Endodermal cell (in vitro differentiated cells): ENCODE measurements at places on chromosomes 1 and 21. TPM values are rescaled to one million over a fixed set of nuclear protein-coding genes. Genes with fewer than 3 reads are reported as not detected.

DNA sequence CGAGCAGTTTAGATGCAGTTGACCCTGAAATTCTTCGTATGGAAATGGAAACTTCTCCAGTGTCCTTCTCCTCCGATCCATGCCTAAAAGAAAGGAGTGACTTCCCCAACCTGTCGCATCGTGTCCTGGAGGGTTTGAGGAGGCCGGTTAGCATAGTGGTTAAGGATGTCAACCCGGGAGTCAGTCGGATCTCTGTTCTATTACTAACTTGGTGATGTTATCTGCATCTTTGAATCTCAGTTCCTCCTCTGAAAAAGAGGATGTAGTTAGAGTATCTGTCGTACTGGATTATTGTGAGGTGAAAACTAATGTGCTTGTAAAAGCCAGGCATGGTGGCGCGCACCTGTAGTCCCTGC is 684 bp downstream of the ZBTB8B start:
- no peaks in the 10 kb centered on the region for H3K4me1 ChIP-seq
- no peaks in the 10 kb centered on the region for H3K36me3 ChIP-seq
- DNase-seq, result no peak
- H3K4me3 ChIP-seq, result peak overlapping the region; percentile 87
- no peak overlapping the region for H3K27ac ChIP-seq
- H3K27me3 ChIP-seq, result peaks cover 9% of the 10 kb centered on the region

DNA sequence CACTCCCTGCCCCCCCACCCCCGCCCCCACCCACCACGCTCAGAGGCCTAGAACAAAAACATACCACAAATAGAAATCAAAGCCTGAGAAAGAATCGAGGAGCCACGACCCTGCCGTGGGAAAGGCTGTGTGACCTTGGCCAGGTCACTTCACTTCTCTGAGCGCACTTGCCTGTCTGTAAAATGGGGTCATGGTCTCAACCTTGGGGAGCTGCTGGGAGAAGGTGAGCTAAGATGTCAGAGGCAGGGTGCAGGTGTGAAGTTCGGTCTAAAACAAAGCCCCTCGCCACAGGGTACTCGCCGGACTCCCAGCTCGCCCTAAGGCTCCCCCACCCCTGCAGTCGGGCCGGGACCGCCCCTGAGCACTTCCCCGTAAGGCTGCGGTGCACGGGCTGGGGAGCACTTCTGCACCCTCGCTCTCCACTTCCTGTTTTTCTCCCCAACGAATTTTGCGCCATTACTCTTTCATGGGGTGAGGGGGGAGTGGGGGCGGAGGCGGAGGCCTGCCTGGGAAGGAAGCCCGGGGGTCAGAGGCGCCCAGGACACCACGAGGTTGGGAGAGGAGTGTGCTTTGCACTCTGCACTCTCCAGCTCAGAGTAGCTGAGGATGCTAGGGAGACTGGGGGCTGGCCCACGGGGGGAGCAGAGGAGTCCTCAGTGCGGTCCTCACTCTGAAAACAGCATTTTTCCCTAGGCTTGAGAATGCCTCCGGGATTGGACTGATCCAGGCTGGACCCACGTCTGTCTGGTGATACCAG is 21.9 kb upstream of the PIK3CD start:
- H3K27me3 ChIP-seq, result no peaks in the 10 kb centered on the region
- no peak overlapping the region for H3K27ac ChIP-seq
- no peaks in the 10 kb centered on the region for H3K36me3 ChIP-seq

DNA sequence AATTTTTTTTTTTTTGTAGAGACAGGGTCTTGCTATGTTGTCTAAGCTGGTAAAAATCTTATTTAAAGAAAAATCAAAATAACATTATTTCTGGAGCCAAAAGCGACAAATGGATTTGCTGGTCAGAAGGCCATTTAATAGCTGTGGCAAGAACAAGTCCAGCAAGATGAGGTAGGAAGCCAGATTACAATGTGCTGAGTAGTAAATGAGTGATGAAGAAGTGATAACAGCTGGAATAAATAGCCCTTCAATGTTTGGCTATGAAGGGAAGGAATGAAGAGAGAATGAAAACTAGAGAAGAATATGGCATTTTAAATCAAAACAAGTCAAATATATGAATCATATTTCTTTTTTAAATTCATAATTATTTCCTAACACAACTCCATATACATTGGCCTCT is 34.5 kb downstream of the SYDE2 start:
- H3K27me3 ChIP-seq, result no peaks in the 10 kb centered on the region
- H3K4me1 ChIP-seq, result no peaks in the 10 kb centered on the region
- H3K27ac ChIP-seq, result no peak overlapping the region
- DNase-seq, result no peak
- peaks cover 11% of the 10 kb centered on the region for H3K36me3 ChIP-seq

- no peak overlapping the region for H3K27ac ChIP-seq
- no peaks in the 10 kb centered on the region for H3K4me1 ChIP-seq
- H3K27me3 ChIP-seq, result no peaks in the 10 kb centered on the region
- DNase-seq, result peak; percentile 82
- H3K4me3 ChIP-seq, result no peak overlapping the region
- H3K36me3 ChIP-seq, result peaks cover 11% of the 10 kb centered on the region
Measured at GRCh38 chr21:41817228-41817627, 50.4 kb upstream of the RIPK4 start.

The OR10Z1 gene
- not detected in 2 replicates for total RNA-seq

The LRRIQ3 gene
- total RNA-seq, result 1.2 and 1.5 TPM in 2 replicates

DNA sequence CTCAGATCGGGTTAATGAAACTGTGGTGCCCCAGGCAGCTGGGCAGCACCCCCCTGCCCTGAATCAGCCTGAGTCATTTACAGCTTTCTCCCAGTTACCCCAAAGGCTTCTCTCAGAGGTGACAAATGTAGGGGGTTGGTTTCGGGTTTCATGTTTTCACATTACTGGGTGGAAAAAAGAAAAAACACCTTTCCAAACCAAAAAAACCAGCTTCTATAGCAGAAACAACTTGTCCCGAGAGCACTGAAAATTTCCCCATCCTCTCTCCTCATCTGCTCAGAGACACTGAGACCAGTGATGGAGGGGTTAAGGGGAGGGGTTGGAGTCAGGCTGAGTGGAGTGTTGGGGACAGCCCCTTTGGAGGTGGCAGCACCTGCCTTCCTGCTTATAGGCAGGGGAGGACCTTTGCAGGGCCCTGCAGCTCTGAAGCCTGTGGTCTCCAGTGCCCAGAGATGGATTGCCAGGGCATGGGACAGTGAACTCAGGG is 15.6 kb downstream of the UTP11 start:
- no peak overlapping the region for H3K4me3 ChIP-seq
- H3K27ac ChIP-seq, result no peak overlapping the region
- peak; percentile 77 for DNase-seq
- peaks cover 22% of the 10 kb centered on the region for H3K36me3 ChIP-seq
- H3K4me1 ChIP-seq, result peaks cover 28% of the 10 kb centered on the region

The EPHA2 gene
- total RNA-seq, result 58.8 and 64.3 TPM in 2 replicates

DNA sequence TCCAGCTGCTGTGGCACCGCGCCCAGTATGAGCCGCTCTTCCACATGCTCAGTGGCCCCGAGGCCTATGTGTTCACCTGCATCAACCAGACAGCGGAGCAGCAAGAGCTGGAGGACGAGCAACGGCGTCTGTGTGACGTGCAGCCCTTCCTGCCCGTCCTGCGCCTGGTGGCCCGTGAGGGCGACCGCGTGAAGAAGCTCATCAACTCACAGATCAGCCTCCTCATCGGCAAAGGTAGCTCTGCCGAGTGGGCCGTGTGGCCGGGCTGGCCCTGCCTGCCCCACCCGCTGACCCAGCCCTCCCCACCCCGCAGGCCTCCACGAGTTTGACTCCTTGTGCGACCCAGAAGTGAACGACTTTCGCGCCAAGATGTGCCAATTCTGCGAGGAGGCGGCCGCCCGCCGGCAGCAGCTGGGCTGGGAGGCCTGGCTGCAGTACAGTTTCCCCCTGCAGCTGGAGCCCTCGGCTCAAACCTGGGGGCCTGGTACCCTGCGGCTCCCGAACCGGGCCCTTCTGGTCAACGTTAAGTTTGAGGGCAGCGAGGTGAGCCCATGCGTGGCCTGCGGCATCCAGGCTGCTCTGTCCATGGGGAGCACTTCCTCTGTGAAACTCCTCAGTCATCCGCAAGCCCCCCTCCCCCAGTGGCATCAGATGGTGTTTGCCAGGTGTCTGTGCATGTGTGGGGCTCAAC is 64.2 kb downstream of the PIK3CD start:
- H3K4me3 ChIP-seq, result no peak overlapping the region
- H3K4me1 ChIP-seq, result no peaks in the 10 kb centered on the region
- no peaks in the 10 kb centered on the region for H3K36me3 ChIP-seq

DNA sequence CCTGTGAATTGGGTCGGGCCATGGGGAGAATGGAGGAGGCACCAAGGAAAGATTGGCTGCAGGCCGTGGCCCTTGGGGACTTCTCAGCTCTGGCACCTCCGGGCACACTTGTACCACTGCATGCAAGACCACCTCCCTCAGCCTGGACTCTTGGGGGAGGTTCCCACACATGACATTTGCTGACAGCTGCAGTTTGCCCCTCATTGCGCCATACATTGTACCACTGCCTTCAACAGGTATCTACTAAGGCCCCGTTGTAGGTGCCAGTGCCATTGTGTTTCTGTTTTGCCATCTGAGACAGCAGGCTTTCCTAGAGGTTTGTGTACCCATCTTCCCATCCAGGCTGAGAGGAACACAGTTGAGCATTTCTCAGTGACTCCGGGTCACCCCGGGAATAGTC is 159.4 kb upstream of the TMEM51 start:
- H3K4me1 ChIP-seq, result no peaks in the 10 kb centered on the region
- no peak overlapping the region for H3K27ac ChIP-seq
- no peaks in the 10 kb centered on the region for H3K27me3 ChIP-seq
- H3K36me3 ChIP-seq, result no peaks in the 10 kb centered on the region
- DNase-seq, result no peak
- no peak overlapping the region for H3K4me3 ChIP-seq

The CLCNKA gene
- total RNA-seq, result 1.9 and 3.2 TPM in 2 replicates

The RGS16 gene
- total RNA-seq, result 13.7 and 14.8 TPM in 2 replicates

The RAB3B gene
- total RNA-seq, result 43.6 to 69.1 TPM (median 66.0 TPM) in 3 replicates

The LCE1E gene
- not detected in 2 replicates for total RNA-seq

DNA sequence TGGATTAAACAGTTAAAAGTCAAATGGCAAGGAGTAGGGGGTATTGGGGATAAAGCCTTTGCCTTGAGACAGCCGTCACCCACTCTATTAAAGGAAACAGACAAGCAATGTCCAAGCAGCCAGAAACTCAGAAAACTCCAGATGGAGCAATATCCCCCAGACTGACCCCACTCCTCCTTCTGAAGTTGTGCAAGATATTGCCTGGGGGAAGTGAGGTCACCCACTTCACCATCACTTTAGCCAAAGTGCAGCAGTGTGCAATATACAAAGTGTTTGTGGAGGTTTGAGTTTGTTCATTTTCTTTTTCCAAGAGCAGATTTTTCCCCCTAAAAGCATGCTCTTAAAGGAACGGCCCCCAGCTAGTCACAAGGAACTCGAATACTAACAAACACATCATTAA is 125.1 kb downstream of the ETS2 start:
- H3K4me3 ChIP-seq, result no peak overlapping the region
- no peaks in the 10 kb centered on the region for H3K4me1 ChIP-seq
- H3K36me3 ChIP-seq, result no peaks in the 10 kb centered on the region
- no peak overlapping the region for H3K27ac ChIP-seq
- H3K27me3 ChIP-seq, result no peaks in the 10 kb centered on the region

- H3K4me3 ChIP-seq, result no peak overlapping the region
- no peaks in the 10 kb centered on the region for H3K4me1 ChIP-seq
- no peaks in the 10 kb centered on the region for H3K27me3 ChIP-seq
- no peak for DNase-seq
Measured at GRCh38 chr1:192907545-192908243, 98.9 kb downstream of the RGS2 start.

DNA sequence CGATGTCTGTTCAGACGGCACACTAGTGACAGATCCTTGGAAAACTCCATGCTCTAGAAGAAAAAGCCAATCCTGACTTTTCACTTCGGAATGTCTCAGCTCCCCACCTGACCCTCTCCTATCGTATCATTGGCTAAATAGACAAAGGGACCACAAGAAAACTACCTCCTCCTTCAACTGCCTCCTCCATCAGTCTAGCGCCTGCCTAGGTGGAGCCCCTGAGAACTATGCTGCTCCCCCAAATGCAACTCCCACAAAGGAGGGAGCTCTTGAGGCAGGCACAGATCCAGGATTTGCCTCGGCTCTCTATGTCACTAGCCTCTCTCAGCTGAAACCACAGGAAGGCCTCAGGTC is 148.4 kb downstream of the TOMM20 start:
- peaks cover 11% of the 10 kb centered on the region for H3K4me1 ChIP-seq
- no peaks in the 10 kb centered on the region for H3K27me3 ChIP-seq
- peak; percentile 49 for DNase-seq
- no peak overlapping the region for H3K4me3 ChIP-seq
- H3K36me3 ChIP-seq, result no peaks in the 10 kb centered on the region
- H3K27ac ChIP-seq, result no peak overlapping the region

The NSL1 gene
- total RNA-seq, result 30.6 to 49.3 TPM (median 47.6 TPM) in 3 replicates

DNA sequence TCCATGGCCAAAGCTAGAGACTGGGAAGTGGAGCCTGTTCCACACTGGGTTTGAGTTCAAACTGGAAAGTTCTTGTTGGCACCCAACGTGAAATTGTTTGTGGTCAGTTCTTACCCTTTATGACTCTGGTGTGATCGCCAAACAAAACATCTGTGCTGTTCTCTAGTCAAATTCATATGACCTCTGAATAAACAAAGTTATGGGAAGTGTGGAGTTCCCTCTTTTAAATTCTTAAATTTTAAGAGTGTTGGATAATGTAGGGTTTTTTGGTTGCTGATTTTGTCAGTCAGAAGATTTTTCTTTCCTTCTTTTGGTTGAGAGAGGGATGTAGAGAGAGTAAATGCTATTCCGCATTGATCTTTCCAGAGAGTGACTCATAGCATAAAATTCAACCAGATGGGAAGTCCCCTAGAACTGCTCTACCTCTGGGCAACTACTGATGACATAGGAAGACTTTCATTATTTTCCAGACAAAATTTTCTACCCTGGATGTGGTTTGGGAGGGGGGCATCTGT is 36.4 kb downstream of the CHML start:
- no peak overlapping the region for H3K27ac ChIP-seq
- H3K4me3 ChIP-seq, result no peak overlapping the region
- peaks cover 2% of the 10 kb centered on the region for H3K27me3 ChIP-seq
- H3K36me3 ChIP-seq, result no peaks in the 10 kb centered on the region

- no peak overlapping the region for H3K4me3 ChIP-seq
- no peaks in the 10 kb centered on the region for H3K4me1 ChIP-seq
- no peak for DNase-seq
Measured at GRCh38 chr1:204222764-204223055, 8.9 kb upstream of the GOLT1A start.

DNA sequence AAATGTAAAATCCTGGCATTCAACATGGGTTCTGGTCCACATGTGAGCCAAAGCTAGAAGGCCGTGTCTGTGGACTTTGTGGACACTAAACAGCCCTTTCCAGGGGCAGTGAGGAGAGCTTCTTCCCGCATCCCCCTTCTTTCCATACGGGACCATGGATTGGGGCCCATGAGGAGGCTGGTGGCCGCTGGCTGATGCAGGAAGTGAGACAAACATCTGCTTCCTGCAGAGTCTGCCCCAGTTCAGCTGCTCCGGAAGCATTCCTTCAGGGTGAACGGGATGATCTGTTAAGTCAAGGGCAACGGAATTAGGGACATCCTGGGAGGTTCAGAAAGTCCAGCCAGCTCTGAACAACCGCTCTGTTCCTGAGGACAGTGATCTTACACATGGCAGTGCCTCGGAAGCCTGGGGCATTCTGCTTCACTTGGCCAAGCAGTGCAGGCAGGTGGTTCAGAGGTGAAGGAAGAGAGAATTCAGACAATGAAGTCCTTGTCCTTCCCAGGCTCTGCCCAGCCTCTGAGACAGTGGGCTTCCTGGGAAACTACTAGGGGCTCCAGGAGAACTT is 1.5 kb downstream of the CA6 start:
- H3K27ac ChIP-seq, result no peak overlapping the region
- no peaks in the 10 kb centered on the region for H3K36me3 ChIP-seq
- H3K27me3 ChIP-seq, result no peaks in the 10 kb centered on the region
- H3K4me3 ChIP-seq, result no peak overlapping the region
- peaks cover 12% of the 10 kb centered on the region for H3K4me1 ChIP-seq
- no peak for DNase-seq
